ENCODE measurements at places on chromosomes 12 and 14.
A peak's percentile ranks its signal among the peaks of the same experiment; 100 is the strongest.

GRCh38 chr12:82481954-82482353 is 123.6 kb downstream of the METTL25 start:
- no peak for DNase-seq

GRCh38 chr14:49508124-49508523 is 78.1 kb downstream of the RPS29 start:
- no peak for DNase-seq

DNA sequence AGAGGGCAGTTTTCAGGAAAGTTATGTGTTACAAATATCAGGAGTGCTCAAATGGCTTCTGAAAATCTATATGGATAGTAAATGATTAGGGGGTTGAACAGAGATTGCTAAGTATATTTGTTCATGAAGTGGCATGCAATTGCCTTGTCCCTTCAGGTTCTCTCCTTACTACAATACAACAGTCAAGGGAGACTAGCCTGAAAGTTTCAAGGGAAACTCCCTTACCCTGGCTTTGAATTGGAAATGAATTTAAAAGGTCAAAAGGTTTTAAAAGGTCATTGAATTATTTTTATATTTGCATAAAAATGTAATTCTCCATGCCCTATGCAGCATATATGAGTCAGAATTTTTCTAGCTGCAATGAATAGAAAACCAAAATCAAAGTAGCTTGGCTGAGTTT is 253.1 kb upstream of the SYT1 start:
- DNase-seq: no peak

DNA sequence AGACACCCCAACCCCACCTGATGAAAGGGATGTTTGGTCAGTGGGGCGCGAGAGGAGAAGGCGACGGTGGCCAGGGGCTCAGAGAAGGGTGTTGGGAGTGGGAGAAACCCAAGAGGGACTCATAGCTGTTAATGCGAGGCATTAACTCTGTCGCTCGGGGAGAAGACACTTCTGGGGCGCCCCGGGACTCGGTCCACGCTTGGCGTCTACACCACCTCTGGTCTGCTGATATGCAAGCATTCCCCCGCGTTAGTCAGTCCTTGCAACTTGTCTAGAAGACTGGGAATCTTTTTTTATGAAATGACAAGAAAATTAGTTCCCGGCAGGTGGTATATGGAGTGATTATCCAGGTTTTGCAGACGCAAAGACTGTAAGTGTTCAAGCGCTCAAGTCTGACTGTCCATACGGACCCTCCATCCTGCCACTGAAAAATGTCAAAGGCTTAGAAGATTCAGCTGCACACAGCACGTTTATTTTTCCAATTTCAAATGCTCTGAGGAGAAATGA is 360 bp upstream of the SLC35F4 start:
- DNase-seq: no peak

DNA sequence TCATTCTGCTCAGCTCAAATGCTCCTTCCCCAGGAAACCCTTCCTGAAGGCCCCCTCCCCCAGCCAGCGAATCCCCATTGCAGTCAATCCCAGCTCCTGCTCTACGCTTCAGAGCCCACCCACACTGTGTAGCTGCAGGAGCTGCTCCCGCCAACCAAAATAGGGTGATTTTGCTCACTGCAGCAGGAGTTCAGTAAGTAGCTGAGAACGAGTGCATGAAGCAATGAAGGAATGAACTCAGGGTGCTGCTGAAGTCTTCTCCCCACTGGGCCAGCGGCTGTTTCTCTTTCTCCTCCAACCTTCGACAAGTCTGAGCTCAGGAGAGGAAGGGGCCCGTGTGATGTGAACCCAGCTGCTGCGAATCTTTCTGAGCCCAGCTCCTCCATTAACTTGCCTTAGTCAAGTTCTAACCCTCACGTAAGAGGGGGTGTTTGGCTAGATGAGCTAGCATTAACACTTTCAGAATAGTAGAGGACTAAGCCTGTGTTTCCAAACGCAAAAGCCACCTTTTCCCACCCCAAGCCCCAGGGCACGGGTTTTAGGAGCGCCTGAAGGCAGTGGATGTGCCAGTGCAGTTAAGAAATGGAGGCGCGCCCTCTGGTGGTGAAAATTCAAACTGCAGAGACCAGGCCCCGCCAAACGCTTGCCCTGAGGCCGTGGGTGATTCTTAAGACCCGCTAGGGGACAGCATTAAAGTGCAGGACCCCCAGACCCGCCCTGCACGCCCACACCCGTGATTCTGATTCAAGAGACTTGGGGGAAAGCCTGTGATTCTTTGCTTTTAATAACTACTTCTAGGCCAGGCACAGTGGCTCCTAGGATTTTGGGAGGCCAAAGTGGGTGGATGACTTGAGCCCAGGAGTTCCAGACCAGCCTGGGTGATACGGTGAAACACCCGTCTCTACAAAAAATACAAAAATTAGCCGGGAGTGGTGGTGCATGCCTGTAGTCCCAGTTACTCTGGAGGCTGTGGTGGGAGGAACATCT is 11.9 kb upstream of the SERPINA4 start:
- DNase-seq: peak; percentile 45

GRCh38 chr12:27779416-27779919 is 565 bp upstream of the KLHL42 start:
- no peak for DNase-seq

GRCh38 chr12:27305673-27306456 is 26.8 kb upstream of the BMAL2 start:
- DNase-seq: no peak

DNA sequence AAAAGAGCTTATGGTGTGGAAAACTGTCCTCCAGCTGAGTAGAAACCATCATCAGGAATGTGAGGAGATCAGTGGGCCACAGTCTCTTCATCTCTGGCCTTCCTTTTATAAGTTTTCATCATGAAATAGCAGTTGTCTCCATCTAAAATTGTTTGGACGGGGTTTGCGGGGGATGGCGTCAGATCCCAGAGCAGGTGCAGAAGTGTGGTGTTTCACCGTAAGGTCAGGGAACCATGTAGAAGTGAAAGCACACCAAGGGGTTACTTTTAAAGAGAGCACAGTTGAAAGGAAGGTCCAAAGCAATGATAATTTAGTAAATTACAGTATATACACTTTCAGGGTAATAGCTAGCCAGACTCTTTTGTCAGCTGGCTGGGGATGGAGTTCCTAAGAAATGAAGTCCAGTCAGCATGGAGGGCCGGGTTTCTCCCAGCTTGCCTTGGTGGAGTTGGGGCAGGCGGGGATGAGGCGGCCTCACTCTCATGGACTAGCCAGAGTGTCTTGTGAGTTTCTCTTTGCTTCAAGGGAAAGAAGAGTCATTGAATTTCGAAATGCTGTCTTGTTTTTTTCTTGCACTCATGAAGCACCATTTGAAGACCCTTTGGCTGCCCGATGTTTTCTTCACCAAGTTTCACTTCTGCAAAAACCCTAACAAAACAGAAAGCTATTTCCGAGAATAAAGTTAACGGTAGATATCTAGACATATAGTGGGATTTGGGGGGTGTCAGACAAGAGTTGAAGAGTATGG is 100.6 kb downstream of the ETV6 start:
- DNase-seq: no peak

All from stimulated activated CD4-positive, alpha-beta T cell treated with anti-CD3 and anti-CD28 coated beads, Interleukin-1b, Interleukin-23, amount 100 ng/mL, for 1 hour (primary cell).